Dermis blood vessel endothelial cell (primary cell): ENCODE measurements at places on chromosomes 4 and X.
A peak's percentile ranks its signal among the peaks of the same experiment; 100 is the strongest.

DNA sequence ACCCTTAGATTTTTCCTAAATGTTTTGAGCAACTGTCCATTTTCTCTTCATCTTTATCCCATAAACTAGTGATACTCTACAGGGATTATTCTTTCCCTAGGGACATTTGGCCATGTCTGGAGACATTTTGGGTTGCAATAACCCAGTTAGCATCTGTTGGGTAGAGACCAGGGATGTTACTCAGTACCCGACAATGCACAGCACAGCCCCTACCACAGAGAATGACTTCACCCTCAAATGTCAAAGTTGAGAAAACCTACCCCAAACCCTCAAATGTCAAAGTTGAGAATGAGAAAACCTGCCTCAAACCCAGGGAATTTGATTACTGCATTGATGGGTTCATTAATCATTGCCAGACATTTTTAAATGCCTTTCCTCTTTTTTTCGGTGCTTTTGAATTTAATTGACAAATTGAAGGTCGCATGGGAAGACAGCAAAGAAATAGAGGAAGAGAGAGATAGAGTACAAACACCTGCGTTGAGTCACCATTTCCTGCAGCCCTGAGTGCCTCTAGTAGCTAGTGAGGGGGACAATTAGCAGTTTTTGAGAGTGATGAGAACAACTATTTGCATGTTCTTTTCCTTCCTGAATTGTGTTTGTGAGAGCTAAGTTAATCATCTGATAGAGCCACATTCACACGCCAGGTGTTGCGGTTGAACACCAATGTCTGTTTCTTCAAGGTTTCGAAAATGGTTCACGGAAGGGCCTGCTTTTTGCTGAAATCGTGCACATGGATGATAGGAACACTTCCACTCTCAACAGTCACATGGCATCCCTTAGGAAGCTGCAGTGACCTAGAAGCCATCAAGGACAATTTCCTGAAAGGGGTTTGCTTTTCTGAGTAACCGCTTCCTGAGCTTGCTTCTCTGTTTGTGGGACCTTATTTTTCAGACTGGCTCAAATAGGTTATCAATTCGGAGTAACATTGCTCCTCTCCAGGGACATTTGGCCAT lies 203.9 kb upstream of the VCX3A start:
- no peak for DNase-seq

- DNase-seq = no peak
Observed at GRCh38 chr4:116899561-116899960, 185.8 kb downstream of the TRAM1L1 start.

DNA sequence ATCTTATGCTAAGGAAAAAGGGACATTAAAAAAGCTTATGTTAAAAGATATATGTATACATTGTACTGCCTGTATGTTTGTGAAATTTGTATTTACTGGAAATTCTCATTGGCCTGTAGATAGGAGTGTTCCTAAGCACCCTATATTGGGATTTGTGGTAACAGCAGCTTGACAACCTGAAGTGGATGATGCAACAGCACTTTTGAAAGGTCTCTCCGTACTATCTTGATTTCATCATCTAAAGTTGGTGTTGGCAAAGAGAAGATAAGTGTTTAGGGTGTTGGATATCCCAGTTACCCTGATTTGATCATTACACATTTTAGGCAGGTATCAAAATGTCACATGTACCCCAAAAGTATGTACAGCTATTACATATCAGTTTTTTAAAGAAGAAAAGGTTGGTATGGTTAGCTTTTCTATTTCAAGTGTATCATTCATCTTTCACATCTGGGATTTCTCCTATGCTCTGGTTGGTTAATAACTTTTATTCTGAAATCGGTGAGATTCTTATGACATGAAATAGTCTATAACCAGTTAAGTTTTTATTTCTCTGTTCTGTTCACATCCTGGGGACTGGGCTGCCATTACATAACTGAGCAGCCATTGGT lies 10.3 kb downstream of the HADH start:
- no peak for DNase-seq

GRCh38 chrX:134287346-134287745 lies 50.4 kb downstream of the CCDC160 start:
- DNase-seq = no peak

- DNase-seq = no peak
Observed at GRCh38 chrX:43627147-43627546, 29.0 kb upstream of the MAOA start.

DNA sequence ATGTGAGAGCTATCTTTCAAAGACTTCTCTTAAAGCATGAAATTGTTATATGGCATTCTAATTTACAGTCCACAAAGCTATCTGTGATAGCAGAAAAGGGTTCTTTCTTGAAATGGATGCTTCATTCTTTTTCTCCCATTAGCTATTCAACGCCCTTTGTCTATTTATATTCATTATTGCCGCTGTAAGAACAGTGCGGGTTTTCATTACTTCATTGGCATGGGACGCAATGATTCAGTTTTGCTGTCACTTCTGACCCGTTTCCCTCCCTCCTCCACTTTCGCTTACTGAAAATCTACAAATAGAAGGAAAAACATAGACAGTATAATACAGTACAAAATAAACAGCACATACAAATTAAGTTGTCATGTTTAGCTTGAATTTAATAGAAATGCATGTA lies 394.6 kb downstream of the PCDH7 start:
- DNase-seq = no peak

GRCh38 chr4:101290654-101291053 lies 56.7 kb downstream of the PPP3CA start:
- DNase-seq = no peak

GRCh38 chr4:3077796-3078195 lies 3.3 kb downstream of the HTT start:
- DNase-seq = no peak

GRCh38 chrX:55919367-55920221 lies 202.0 kb downstream of the RRAGB start:
- no peak for DNase-seq

GRCh38 chrX:112527903-112528302 lies 151.8 kb downstream of the LHFPL1 start:
- DNase-seq = no peak

GRCh38 chr4:166518776-166519175 lies 645.7 kb downstream of the TLL1 start:
- DNase-seq = no peak

DNA sequence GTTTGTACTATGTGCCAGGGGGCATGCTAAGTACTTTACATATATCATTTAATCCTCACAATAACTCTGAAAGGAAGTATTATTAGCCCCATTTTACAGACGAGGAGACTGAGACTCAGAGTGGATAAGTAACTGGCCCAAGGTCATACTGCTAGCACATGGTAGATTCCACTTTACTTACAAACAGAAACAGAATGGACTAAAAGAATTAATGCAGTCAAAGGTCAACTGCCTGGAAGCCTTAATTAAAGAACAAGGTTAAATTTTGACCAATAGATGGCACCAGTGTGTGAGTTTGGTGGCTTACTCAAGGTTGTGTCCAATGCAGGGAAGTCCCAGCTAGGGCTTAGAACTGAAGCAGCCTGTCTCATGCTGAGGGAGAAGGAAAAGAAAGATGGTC lies 4.7 kb downstream of the RIPPLY1 start:
- peak; percentile 75 for DNase-seq

DNA sequence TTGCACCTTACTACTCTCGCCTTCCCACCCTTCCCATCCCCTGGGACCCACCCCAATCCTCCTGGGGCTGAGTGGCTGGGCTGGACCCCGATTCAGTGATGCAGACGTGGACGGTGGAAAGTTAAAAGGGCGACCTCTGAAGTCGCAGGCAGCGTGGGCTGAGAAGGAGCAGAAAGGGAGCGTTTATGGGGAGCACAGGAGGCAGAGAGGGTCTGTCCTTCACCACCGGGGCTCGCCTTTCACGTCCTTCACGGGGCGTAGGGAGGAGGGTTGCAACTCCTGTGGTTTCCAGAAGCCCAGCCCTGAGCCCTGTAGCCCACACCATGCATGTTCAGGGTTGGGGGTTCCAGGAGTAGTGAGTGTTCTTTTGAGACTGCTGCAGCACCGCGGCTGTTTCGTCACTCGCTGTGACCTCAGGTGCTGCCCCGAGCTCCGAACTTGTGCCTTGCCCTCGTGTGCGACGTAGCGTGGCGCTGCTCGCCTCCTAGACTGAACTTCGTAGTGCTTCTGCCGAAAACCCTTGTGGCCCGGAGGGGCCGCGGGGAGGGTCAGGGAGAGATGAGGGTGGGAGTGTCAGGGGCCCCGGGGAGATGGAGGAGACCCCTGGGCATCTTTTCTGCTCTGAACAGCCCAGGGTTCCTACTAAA lies 1.6 kb downstream of the NHS start:
- no peak for DNase-seq

DNA sequence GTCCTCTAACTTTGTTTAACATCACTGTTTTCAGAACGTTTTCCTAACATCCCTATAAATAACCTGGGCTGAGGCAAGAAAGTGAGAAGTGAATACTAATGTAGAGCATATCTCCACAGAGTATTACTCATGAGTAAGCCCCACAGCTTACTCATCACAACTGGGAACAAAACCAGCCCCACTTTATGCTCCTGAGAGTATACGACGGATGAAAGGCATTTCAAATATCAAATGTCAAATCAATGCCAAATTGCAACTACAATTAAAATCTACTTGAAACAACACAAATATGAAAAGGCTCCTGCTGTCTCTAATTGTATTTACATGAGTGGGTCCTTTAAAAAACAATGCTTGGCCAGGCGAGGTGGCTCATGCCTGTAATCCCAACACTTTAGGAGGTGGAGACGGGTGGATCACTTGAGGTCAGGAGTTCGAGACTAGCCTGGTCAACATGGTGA lies 41.2 kb downstream of the SH3RF1 start:
- peak; percentile 77 for DNase-seq

DNA sequence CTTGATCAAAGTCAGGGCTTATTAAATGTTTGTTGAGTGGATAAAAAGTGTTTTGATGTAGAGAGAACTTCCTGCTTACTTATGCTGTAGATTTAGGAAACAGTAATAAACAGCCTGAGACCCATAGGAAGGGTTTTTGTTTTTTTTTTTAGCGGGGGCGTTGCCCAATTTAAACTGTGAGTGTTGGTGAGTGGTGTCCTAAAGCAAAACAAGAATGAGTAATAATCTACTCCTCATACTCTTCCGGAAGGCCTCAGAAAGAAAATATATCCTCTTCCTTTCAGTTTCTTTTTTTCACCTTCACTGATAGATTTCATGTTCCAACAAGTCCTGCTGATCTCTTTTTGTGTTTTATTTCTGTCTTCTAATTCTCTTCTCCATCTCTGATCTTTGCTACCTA lies 104.4 kb upstream of the SCML1 start:
- DNase-seq = no peak

GRCh38 chr4:110950731-110951130 lies 327.9 kb upstream of the PITX2 start:
- DNase-seq = no peak

DNA sequence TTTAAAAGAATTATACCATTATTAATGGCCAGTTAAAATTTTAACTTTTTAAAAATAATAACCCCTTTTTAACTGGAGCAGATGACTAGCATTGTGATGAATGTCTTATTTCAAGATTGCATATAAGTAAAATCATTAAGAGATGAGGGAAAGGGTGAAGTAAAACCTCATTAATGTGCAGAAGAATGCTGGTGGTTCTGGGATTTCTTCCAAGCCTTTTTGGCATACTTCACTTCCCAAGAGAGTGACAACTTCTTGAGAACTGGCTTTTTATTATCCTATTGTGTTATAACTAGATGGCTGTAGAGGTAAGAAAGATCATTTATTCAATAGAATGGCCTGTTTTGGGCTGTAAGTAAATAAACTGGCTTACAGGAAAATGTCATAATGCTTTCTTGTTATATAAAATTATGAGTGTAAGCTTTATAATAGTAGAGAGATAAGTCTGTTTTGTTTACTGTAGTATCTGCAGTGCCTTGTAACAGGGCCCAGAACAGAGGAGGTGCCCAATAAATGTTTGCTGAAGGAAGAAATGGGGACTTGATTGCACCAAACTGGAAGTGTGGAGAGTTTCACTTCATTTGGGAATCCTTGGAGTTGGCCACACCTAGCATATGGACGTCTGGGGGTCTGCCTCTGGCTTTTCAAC lies 242.9 kb upstream of the PITX2 start:
- DNase-seq = no peak

- no peak for DNase-seq
Observed at GRCh38 chr4:106149911-106150310, 166.1 kb downstream of the TBCK start.

DNA sequence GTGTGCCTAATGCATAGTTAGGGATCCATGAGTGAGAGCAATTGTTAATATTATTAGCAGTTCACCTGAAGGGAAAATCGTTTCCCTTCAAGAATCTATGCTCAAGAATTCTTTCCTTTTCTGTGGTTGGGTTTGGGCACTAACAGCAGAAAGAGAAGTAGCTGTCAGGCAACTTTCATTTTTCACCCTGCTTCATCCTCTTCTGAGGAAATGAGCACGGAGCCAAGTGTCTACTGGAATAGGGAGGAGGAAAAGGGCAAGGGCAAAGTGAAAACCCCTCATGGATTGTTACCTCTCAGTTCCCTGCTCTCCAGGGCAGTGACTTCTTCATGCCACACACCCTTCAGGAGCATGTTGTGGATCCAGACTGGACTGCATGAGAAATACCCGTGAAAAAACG lies 2.6 kb upstream of the HPGDS start:
- no peak for DNase-seq

DNA sequence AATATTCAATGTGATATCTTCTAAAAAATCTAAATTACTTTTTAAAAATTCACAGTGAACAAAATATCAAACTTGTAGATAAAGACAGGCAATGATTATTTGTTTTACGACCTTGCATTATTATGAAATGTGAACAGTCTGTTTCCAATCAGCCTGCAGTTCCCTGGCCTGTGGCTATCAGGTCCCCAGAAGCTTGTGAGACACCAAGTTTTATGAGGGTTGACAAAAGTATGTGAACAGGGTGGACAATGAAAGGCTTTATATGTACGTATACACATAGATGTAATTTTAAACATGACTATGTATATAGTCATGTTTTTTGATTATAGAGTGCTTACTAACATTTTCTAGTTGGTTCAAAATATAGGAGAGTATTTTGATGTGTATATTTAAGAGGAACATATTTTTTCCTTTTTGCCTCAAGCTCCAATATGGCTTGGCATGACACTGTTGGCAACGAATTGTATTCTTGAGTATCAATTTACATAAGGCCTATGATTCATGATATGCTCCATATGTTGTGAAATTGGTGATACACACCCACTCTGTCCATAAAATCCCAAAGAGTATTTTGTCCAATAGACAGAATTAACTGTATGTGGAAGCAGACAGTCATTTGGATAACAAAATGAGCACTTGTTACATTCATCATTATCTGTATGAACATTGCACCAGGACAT lies 55.7 kb downstream of the BTC start:
- DNase-seq = no peak

DNA sequence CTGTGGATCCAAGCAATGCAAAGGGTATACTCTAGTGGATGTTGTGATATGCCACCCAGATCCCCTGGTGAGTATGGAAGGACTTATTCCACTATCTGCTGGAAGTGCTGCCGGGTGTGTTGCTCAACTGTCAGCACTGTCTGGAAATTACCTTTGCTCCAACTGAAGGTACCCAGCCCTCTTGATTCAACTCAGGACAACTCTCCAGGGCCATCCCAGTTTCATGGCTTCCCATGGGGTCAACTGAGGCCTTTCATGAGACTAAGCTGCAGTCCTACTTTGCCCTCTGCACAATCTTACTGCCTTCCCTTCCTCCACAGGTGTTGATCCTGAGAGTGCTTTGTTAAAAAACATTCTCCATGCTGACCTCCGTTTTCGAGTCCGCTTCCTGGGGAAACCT lies 99.8 kb downstream of the SPRY1 start:
- DNase-seq = no peak
